T-helper 22 cell (primary cell): ENCODE measurements at places on chromosomes 3 and 15.

DNA sequence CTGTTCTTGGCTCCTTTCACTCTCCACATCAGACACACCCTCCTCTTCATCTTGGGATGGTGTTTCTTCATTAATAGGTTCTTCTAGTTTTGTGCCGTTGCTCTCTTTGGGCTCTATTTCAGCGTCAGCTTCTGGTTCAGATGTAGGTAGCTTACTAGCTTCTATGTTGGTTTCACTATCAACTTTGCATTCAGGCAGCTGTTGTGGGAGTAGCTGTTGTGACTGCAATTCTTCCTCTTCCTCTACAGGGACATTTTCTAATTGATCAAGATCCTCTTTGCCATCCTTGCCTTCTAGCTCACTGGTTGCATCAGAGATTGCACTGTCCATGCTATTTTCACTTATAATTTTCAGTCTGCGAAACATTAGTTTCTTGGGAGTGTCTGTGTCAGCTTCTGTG lies 80.1 kb downstream of the SETD2 start:
- no peak for DNase-seq

GRCh38 chr3:98766924-98767323 lies 3.8 kb downstream of the ST3GAL6 start:
- DNase-seq: no peak

- no peak for DNase-seq
These were observed 26.9 kb upstream of the GOLGA8B start for GRCh38 chr15:34610354-34610753.

- DNase-seq: no peak
These were observed 32.0 kb upstream of the BOC start for GRCh38 chr3:113179235-113179824.

- DNase-seq: no peak
These were observed 364.0 kb downstream of the ZIC1 start for GRCh38 chr3:147773116-147773630.

- DNase-seq: no peak
These were observed 15.0 kb downstream of the LRRK1 start for GRCh38 chr15:100934166-100934565.

DNA sequence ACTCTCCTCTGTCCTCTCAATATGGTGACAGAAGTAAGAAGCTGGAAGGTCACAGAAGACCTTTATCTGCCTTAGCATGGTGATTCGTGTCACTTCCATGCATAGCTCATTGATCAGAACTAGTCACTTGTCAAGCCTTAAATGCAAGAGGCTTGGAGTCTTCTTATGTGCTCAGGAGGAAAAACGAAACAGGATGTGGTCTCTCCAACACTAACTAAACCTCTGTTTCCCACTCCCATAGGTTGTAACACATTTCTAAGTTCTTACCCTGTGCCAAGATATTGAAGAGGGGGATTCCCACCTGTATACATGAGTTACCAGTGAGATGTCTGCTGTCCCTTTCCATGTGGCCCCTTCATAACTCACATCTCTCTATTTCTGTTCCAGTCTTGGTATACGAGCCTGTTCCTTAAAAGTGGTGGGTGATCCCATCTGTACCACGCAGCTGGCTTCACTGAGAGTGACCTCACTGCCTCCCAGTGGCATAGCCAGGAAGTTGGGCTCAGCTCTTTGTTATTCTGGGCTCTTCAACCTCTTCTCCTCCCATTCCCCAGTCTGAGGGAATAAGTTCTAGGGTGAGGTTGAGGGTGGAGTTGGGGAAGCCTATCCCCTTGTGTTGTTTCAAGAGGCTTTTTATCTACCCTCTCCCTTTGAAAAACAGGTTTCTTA lies 203.2 kb upstream of the PPP2R3A start:
- no peak for DNase-seq

DNA sequence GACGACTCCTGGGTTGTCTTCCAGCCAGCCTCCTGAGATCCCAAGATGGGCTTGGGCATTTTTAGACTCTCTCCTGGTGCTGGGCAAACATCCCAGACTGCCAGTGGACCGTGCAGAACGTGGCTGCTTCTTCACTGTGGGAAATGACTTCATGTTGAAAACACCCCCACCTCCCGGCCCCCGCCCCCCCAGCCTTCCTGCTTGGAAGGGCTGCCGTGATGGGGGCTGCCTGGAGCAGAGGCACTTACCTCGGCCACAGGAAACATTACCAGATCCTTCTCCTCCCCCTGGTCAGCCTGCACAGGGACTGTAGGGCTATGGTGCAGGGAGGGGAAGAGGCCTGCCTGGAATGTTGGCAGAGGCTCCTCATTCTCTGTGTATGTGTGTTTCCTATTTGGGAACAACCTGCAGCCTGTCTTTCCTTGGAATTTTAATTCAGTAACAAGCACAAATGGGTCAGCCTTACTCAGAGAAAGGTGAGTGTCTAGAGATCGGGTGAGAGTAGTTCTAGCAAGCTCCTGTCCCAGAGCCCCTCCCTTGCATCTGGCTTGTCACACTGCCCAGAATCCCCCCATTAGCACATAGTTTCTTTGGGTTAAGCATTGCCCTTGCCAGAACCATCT lies 90.8 kb downstream of the ANP32A start:
- no peak for DNase-seq

GRCh38 chr15:67945951-67946700 lies 106.3 kb upstream of the RNU6-1 start:
- no peak for DNase-seq

- DNase-seq: no peak
These were observed 263.3 kb downstream of the ABHD5 start for GRCh38 chr3:43953814-43954692.

- DNase-seq: no peak
These were observed 210.2 kb downstream of the TLE3 start for GRCh38 chr15:69887553-69887952.

- DNase-seq: no peak
These were observed 487 bp downstream of the ITIH4 start for GRCh38 chr3:52829906-52830463.

GRCh38 chr3:158773845-158774830 lies 27.7 kb upstream of the MFSD1 start:
- DNase-seq: no peak

GRCh38 chr3:187838016-187838540 lies 92.8 kb upstream of the BCL6 start:
- no peak for DNase-seq

- DNase-seq: no peak
These were observed 133.6 kb downstream of the TIGIT start for GRCh38 chr3:114427285-114428043.

GRCh38 chr3:138054057-138054456 lies 44.1 kb downstream of the CLDN18 start:
- no peak for DNase-seq

- DNase-seq: no peak
These were observed 103.1 kb downstream of the LRRK1 start for GRCh38 chr15:101022306-101022705.

- DNase-seq: no peak
These were observed 467 bp downstream of the PIF1 start for GRCh38 chr15:64824929-64825430.

DNA sequence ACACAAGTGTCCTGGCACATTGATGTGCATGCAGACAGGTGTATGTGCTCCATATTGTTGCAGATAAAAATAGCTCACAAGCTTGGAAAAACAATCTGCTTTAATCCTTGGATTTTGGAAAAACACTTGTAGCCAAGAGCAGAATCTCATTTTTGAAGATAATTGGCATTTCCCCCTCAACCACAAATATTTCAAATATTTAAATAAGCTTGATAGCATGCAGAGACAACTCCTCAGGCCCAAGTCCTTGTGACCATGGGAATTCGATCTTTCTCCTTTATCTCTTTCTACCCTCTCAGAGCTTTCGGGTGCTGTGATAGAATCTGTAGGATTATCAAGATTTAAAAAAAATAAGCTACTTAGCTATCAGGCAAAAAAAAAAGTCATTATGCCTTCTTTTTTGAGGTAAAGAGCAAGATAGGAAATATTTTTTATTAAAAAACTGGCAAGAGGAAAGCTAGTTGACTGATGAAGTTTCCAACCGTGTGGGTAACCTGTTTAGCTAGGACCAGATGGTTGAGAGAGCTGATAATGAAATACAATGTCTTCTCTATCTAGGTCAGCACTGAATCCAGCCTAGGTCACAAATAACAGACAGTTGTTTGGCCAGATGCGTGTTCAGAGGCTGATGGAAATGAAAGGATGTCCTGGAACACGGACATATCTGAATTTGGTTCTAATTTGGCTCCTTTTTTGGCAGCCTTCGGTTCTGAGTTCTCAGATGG lies 54.9 kb upstream of the SNRK start:
- DNase-seq: no peak

GRCh38 chr3:13473020-13473419 lies 7.1 kb upstream of the HDAC11 start:
- no peak for DNase-seq

GRCh38 chr15:99393641-99394040 lies 142.4 kb downstream of the LRRC28 start:
- DNase-seq: no peak

DNA sequence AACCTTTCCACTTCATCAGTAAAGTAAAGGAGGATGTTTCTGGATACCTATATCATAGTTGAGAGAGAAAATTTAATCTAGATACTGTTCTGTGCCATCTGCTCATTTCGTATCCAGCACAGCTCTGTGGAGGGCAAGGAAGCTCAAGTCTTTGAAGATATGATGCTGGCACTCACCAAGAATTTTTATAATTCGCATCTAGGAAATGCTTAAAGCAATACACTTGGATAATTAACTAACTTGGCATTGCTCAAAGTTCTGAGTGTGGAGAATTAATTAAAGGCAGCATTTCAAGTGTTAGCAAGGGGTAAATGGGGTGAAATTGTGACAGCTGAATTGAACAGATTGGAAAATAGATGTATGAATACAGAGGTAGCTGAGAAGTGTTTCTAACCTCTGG lies 213.2 kb downstream of the KCNMB2 start:
- no peak for DNase-seq

GRCh38 chr3:52177701-52178042 lies 20.3 kb upstream of the ALAS1 start:
- DNase-seq: no peak

GRCh38 chr15:35506272-35506870 lies 39.6 kb downstream of the DPH6 start:
- no peak for DNase-seq

- no peak for DNase-seq
These were observed 16.2 kb downstream of the IGDCC4 start for GRCh38 chr15:65406424-65407000.

DNA sequence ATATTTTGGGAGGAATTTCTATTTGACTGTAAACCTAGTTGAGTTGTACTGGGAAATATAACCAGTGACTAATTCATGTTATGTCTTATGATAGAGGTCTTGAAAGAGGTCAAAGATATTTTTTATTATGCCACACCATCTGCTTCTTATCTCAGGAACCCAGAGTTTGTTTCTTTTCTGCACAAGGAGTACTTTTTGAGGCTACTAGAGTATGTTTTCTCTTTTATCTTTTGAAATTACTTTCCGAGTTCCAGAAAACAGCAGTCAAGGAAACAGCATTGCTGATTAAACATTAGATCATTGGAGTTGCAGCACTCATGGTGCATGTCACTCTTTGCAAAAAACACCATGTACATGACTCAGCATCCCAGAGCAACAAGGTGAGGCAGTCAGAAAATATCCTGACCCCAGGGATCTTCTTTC lies 645.8 kb upstream of the NR2F2 start:
- DNase-seq: no peak

- no peak for DNase-seq
These were observed 161.2 kb downstream of the MINAR1 start for GRCh38 chr15:79593119-79593869.

- DNase-seq: no peak
These were observed 503.9 kb downstream of the OCA2 start for GRCh38 chr15:27595211-27595610.

GRCh38 chr3:58874248-58874741 lies 175.5 kb downstream of the CFAP20DC start:
- no peak for DNase-seq

DNA sequence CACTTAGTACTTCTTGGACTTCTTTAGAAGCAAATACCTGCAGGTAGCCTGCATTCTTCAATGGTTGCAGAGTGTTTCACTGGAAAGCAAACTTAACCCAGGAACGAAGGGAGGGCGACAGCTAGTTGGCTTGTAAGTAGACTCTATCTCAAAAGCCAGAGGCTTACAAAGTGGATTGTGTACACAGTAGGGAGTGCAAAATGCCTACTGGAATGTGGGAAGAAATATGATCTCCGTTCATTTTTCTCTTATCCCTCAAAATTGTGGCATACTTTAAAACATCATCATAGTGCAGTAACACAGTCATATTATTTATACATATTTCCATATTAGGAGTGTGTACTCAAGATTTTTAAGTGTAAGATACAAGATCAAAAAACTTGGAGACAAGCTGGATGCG lies 155.7 kb downstream of the LIPC start:
- DNase-seq: no peak

DNA sequence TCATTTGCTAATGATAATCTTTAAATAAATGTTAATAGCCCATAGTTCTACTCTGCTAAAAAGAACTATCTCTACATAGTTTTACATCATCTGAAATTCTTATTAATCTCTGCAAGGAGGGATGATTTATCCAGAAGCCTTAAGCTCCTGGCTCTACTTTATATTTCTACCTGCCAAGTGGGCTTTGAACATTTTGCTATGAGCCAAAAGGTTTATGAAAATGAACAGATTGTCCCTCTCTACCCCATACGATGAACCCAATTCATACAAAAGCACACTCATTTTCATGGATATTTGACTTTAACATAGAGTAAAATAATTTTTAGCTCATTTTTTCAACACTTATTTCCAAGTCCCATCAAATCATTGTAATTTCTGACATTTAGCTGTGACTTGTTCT lies 611.0 kb downstream of the NSUN3 start:
- no peak for DNase-seq
